ENCODE measurements at places on chromosomes 11 and 22. TPM values are rescaled to one million over a fixed set of nuclear protein-coding genes. Genes with fewer than 3 reads are reported as not detected.

Gene UPB1
- total RNA-seq = 4.0 TPM

Gene MMP8
- not detected for total RNA-seq

Gene IGSF9B
- 0.37 TPM for total RNA-seq

Gene C11orf65
- 1.4 TPM for total RNA-seq

Gene SYT12
- not detected for total RNA-seq

Data from B cell (primary cell).